Right cardiac atrium (tissue), 5 donors: ENCODE measurements at places on chromosomes 1 and 21.

- DNase-seq, result no peak
Observed at GRCh38 chr1:21793104-21793503, 10.2 kb upstream of the USP48 start.

DNA sequence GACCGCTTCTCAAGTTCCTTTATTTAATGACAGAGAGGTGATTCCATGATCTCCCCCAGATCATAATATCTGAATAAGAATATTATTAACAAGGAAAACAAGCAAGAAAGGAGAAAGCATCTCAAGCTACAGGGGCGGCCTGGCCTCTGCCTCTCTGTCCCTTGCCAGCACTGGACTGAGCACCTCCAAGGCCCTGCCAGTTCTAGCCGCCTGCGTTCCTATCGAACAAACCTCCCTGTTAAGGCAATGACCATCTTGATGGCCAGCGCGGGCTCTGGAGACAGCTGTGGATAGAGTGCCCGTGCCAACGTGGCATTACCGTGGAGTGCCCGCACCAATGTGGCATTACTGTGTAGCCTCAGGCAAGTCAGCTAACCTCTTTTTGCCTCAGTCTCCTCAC lies 84.8 kb downstream of the NPHP4 start:
- no peak for DNase-seq

DNA sequence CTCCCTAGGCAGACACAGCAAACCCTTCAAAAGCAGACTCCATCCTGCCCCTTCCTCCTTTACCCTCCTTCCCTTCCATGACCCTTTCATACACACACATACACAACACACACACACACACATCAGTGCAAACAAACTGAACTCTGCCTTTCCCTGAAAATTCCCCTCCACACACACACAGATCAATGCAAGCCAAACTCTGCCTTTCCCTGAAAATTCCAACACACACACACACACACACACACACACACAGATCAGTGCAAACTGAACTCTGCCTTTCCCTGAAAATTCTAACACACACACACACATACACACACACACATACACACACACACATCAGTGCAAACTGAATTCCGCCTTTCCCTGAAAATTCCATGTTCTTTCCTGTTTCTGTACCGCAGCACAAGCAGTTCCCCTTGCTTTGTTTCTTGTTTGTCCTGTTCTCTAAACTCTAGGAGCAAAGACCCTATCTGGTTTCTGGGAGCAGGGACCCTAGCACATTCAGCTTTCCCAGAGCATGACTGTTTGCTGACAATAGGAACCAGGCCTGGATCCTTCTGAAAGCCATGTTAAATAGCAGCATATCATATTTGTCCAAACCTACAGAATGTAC lies 91.0 kb downstream of the PTPN14 start:
- no peak for DNase-seq

DNA sequence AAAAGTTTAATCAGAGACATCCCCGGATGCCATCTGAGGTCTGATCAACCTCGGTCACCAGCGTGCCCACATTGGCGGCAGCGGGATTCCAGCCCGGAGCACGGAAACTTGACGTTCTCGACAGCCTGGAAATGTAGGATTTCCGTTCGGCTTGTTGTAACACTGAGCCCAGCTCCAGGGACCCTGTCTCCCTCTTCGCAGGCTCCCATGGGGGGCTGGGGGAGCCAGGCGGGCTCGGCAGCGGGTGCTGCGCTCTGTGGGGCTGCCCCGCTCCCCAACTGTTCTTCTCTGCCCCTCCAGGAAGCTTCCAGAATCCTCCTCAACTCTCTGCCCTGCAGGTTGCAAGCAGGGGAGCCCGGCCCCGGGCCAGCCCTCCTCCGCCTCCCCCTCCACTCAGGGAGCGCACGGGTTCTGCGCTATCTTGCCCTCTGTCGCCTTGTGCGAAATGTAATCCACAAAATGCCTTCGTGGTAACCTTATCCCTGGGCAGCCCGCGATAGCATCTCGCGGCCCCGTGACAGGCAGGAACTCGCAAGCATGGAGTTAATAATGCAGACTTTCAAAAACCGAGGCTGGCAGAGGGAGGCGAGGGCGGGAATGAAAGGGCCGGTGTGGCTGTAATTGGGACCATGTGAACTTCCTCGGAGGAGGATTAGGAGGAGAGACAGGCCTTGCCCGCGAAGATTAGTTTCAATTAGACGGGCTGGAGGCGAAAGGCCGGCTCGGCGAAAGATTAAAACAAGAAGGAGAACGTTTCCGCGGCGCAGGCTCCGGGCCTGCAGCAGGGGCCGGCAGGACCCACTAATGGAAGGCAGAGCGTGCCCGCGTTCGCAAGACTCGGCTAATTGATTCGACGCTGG lies 53.9 kb upstream of the TTC34 start:
- DNase-seq, result peak; percentile 6

- DNase-seq, result no peak
Observed at GRCh38 chr1:23564529-23565122, 5.3 kb upstream of the ID3 start.

DNA sequence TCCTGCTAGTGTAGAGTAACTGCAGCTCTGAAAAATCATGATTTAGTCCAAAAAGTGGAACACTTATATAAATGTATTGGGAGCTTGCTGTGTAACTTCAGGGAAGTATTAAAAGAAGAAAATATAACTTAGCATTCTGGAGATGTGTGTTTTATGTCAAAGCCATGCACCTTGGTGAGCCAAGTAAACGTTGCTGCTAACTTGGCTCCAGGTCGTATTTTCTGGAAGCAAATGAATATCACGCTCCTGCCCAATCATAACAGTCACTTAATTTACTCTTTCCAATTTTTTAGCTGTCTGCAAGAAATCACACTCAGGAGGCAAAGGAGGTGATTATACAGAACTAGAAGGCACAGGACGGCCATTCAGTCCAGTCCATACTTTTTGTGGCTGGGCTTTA lies 61.1 kb downstream of the DOP1B start:
- DNase-seq, result no peak

DNA sequence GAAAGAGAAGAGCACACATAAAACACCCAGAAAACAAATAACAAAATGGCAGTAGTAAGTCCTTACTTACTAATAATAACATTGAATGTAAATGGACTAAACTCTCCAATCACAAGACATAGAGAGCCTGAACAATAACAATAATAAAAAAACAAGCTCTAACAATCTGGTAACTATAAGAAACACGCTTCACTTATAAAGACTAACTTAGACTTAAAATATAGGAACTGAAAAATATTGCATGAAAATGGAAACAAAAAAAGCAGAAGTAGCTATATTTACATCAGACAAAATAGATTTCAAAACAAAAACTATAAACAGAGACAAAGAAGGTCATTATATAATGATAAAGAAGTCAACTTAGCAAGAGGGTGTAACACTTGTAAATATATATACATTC lies 83.1 kb upstream of the LYPLAL1 start:
- DNase-seq, result no peak

- no peak for DNase-seq
Observed at GRCh38 chr1:115222616-115223402, 115.2 kb downstream of the NGF start.

DNA sequence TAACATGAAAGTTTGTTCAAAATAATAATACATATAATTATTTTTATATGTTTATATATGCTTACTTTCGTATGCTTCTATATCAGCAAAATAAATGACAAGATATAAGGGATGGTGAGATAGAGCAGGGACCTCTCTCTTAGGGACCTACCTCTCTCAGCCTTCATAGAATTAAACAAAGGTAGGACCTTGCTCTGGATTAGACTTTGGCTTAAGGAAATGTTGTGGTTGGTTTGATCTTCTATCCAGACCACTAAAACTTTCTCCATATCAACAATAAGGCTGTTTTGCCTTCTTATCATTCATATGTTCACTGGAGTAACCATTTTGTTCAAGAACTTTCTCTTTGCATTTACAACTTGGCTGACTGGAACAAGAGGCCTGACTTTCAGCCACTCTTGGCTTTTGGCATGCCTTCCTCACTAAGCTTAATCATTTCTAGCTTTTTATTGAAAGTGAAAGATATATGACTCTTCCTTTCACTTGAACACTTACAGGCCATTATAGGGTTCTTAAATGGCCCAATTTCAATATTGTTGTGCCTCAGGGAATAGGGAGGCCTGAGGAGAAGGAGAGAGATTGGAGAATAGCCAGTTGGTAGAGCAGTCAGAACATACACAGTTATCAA lies 14.4 kb downstream of the FRRS1 start:
- no peak for DNase-seq

DNA sequence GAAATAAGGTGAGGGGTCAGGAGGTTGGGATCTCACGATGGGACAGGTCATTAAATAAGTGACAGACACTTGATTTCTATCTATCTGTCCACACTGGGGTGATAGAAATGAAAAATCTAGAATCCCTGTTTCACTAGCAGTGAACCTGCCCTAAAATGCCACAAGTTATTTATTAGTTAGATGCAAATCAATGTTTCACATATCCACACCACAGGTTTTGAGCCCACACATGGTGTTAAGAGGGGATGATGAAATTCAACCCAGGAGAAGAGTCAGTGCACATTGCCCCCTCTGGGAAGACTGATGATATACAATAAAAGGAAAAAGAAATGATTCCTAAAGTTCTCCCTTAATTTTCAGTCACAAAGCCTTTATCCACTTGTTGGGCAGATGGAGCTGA lies 10.1 kb upstream of the NTPCR start:
- DNase-seq, result no peak

GRCh38 chr1:184805667-184806295 lies 51.1 kb upstream of the EDEM3 start:
- peak; percentile 93 for DNase-seq

GRCh38 chr1:84299536-84300170 lies 1.9 kb upstream of the SAMD13 start:
- DNase-seq, result no peak

GRCh38 chr1:163083690-163084089 lies 14.5 kb downstream of the RGS4 start:
- DNase-seq, result no peak

- no peak for DNase-seq
Observed at GRCh38 chr1:98005326-98006010, 84.6 kb upstream of the DPYD start.

- no peak for DNase-seq
Observed at GRCh38 chr1:37325509-37326437, 148.6 kb upstream of the ZC3H12A start.

DNA sequence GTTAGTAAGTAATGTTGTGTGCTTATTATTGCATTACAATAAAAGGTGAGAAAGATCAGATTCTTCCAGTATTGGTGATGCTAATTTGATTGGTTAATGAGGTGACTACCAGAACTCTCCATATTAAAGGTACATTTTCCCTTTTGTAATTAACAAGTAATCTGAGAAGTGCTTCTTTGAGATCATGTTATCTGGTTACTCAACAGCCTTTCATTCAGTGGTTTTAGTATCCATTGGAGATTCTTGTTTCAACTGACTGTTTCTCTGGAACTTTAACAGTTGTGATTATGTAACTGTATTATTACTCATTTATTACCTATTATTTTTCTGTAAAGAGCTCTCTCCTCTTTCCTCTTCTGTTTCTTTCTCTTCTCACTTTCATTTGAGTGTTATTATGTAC lies 86.7 kb downstream of the PEX14 start:
- DNase-seq, result no peak
